ENCODE measurements at places on chromosomes 3 and 15. TPM values are rescaled to one million over a fixed set of nuclear protein-coding genes. Genes with fewer than 3 reads are reported as not detected.

DNA sequence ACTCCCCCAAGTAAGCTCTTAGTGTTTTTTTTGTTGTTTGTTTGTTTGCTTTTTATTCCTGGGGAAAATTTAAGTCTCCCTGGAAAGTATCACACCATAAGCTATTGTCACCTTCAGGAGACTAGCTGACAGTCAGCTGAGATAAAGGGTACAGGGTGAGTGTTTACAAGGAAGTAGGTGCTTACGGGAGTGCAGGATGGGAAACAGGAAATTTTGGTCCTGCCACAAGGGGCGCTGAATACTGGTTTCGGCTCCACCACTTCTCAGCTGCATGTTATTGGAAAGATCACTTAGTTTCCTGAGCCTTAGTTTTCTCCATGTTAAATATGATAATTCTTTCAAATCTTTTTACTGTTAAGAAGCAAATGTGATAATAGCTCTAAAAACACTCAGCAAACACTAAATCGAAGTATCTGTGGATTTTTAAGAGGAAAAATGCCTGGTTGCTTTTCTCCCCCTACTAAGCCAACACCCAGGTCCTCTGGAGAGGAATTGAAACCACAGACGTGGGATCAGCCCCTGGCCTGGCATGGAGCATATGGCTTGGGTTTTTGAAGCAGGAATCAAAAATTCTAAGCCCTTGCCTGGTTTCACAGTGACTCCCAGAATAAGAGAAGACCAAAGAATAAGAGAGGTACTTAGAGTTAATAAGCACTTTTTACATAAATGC, 90.7 kb downstream of the SCN11A start:
- no peaks in the 10 kb centered on the region for H3K4me1 ChIP-seq
- no peak overlapping the region for H3K27ac ChIP-seq
- DNase-seq, result no peak
- no peaks in the 10 kb centered on the region for H3K36me3 ChIP-seq
- H3K4me3 ChIP-seq, result no peak overlapping the region
- no peaks in the 10 kb centered on the region for H3K27me3 ChIP-seq

The NANOGP8 gene
- 0.44 TPM for total RNA-seq

DNA sequence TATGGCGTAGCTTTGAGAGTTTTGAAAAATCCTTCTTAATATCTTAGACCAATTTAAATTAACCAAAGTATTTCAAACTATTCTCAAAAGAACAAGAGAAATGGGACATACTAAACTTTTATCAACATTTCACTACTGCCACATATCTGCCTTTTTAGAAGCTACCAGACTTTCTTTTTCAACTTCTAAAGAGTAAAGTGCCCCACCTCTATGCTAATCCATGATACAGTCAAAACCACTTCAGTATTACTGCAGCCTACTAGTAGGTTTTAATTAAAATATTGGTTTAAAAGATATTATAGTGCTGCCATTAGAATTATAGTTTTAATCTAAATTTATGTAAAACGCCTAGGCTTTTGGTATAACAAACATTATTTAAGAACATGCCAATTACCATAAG, 15.1 kb downstream of the HERC1 start:
- H3K36me3 ChIP-seq, result no peaks in the 10 kb centered on the region
- DNase-seq, result no peak
- H3K4me3 ChIP-seq, result no peak overlapping the region
- no peak overlapping the region for H3K27ac ChIP-seq
- no peaks in the 10 kb centered on the region for H3K27me3 ChIP-seq
- peaks cover 57% of the 10 kb centered on the region for H3K4me1 ChIP-seq

GRCh38 chr15:64162478-64162868, 349 bp downstream of the PPIB start:
- DNase-seq, result no peak
- peak overlapping the region; percentile 82 for H3K4me3 ChIP-seq
- peak overlapping the region; percentile 95 for H3K27ac ChIP-seq
- no peaks in the 10 kb centered on the region for H3K27me3 ChIP-seq
- H3K36me3 ChIP-seq, result peaks cover 43% of the 10 kb centered on the region

The KBTBD13 gene
- 4.6 TPM for total RNA-seq

DNA sequence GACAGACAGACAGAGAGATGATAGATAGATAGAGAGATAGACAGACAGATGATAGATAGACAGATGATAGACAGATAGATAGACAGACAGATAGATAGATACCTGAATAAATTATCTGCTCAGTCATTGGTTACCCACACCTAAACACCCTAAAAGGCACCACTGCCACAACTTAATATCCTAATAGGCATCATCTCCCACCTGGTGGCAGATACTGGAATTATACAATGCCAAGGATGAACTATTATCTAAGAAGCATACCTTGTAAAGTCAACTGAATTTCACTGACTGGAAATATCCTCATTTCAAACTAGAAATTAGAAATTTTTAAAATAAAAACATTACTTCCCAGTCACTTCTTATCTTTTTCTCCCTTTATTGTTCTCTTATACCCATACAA, 19.4 kb upstream of the ATP8B4 start:
- no peaks in the 10 kb centered on the region for H3K27me3 ChIP-seq
- DNase-seq, result no peak
- no peak overlapping the region for H3K4me3 ChIP-seq
- H3K27ac ChIP-seq, result no peak overlapping the region
- H3K4me1 ChIP-seq, result no peaks in the 10 kb centered on the region
- H3K36me3 ChIP-seq, result no peaks in the 10 kb centered on the region

DNA sequence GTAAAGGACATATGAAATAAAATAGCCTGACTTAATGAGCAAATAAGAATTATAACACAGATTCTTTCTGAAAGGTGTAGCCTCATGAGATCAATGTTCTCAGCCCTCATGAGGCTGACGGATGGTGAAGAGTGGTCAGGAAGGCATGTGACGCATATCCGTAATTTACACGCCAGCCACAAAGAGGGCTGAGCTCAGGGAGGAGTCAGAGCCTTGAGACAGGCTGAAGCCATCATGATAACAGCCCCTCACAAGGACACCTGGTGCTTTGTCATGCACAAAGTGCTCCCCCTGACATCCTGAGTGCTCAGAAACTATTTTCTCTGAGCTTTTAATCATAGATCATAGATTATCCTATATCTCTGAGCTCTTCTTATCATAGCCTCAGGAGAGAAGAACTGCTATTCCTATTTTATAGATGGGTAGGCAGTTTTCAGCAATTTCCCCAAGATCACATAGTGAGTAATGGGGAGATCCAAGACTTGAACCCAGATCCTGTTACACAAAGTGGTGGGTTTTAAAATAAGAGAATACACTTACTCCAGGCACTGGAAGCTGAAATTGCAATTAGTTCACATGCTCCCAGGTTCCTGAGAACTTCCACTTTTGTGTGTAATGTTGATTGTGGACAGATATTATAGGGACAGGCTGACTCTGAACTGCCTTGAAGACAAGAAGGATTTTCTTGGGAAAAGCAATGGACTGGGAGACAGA, 267.1 kb downstream of the RPLP1 start:
- no peaks in the 10 kb centered on the region for H3K4me1 ChIP-seq
- no peak for DNase-seq
- H3K4me3 ChIP-seq, result no peak overlapping the region
- peaks cover 4% of the 10 kb centered on the region for H3K27me3 ChIP-seq

The EXD1 gene
- not detected for total RNA-seq

GRCh38 chr3:150091626-150092025, 120.9 kb upstream of the PFN2 start:
- no peak overlapping the region for H3K4me3 ChIP-seq
- H3K36me3 ChIP-seq, result no peaks in the 10 kb centered on the region
- no peak overlapping the region for H3K27ac ChIP-seq
- H3K4me1 ChIP-seq, result no peaks in the 10 kb centered on the region
- no peaks in the 10 kb centered on the region for H3K27me3 ChIP-seq

GRCh38 chr15:70314018-70314354, 216.3 kb upstream of the TLE3 start:
- DNase-seq, result no peak
- H3K27me3 ChIP-seq, result peaks cover 37% of the 10 kb centered on the region
- no peaks in the 10 kb centered on the region for H3K4me1 ChIP-seq

The CHRNB4 gene
- not detected for total RNA-seq

The ZNF621 gene
- total RNA-seq, result 11.1 TPM

- no peaks in the 10 kb centered on the region for H3K4me1 ChIP-seq
- DNase-seq, result peak; percentile 21
- H3K27me3 ChIP-seq, result peaks cover 7% of the 10 kb centered on the region
- H3K27ac ChIP-seq, result no peak overlapping the region
Observed at GRCh38 chr15:69997813-69998212, 99.9 kb downstream of the TLE3 start.

- H3K4me3 ChIP-seq, result no peak overlapping the region
- no peaks in the 10 kb centered on the region for H3K36me3 ChIP-seq
- H3K4me1 ChIP-seq, result no peaks in the 10 kb centered on the region
- H3K27me3 ChIP-seq, result peaks cover 45% of the 10 kb centered on the region
- DNase-seq, result no peak
- H3K27ac ChIP-seq, result no peak overlapping the region
Observed at GRCh38 chr15:33678602-33679001, 289.7 kb upstream of the CHRM5 start.

DNA sequence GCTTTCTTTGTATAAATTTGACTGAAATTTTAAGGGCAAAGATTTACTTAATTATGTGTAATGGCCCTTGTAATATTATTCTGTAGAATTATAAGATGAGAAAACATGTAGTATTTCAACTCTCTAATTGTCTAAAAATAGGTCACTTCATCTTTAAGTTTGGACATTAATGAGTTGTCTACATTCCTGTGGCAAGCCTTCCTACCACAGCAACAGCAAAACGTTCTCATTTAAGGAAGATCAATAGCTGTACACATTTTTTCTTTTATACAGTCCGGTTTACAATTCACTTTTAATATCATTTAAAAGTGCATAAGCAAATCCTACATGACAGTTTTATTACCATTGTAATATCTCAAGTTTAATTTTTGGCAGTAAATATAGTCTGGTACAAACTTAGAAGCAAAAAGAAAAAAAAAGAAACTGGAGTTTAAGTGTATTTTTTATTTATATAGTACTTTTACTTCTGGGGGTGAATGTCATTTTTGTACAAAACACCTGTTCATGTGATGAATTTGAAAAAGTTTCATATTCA, 501.8 kb downstream of the ZPLD1 start:
- DNase-seq, result no peak
- H3K4me1 ChIP-seq, result no peaks in the 10 kb centered on the region

- H3K4me1 ChIP-seq, result peaks cover 5% of the 10 kb centered on the region
- no peaks in the 10 kb centered on the region for H3K27me3 ChIP-seq
- no peaks in the 10 kb centered on the region for H3K36me3 ChIP-seq
- no peak overlapping the region for H3K27ac ChIP-seq
Observed at GRCh38 chr15:100737214-100737613, 134.8 kb downstream of the ASB7 start.

The POC1A gene
- total RNA-seq, result 0.97 TPM

DNA sequence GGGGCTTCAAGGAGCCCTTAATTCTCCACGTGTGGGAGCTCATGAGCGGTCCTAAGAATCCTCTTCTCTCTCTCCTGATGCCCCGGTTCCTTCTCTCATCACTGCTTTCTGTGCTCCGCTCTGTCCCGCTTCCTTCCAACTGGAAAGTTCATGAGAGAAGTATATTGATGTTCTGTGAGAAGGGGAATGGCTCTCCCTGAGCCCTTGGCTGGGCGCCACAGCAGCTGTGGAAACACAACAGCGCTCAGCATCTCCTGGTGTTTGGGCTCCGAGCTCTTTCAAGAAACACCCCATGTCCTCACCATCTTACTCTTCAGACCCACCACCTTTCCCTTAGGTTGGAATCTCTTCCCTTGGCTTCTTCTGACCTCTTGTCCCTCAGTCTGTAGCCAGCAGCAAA, 161.7 kb downstream of the VGLL4 start:
- H3K4me3 ChIP-seq, result no peak overlapping the region
- no peaks in the 10 kb centered on the region for H3K27me3 ChIP-seq
- peaks cover 41% of the 10 kb centered on the region for H3K4me1 ChIP-seq
- peak; percentile 82 for DNase-seq
- H3K36me3 ChIP-seq, result no peaks in the 10 kb centered on the region

The HIGD2B gene
- not detected for total RNA-seq

The GPR27 gene
- total RNA-seq, result 0.95 TPM

- H3K4me3 ChIP-seq, result no peak overlapping the region
- no peaks in the 10 kb centered on the region for H3K27me3 ChIP-seq
- no peaks in the 10 kb centered on the region for H3K36me3 ChIP-seq
- peaks cover 24% of the 10 kb centered on the region for H3K4me1 ChIP-seq
- no peak overlapping the region for H3K27ac ChIP-seq
Observed at GRCh38 chr3:197203714-197204146, 94.7 kb downstream of the DLG1 start.

DNA sequence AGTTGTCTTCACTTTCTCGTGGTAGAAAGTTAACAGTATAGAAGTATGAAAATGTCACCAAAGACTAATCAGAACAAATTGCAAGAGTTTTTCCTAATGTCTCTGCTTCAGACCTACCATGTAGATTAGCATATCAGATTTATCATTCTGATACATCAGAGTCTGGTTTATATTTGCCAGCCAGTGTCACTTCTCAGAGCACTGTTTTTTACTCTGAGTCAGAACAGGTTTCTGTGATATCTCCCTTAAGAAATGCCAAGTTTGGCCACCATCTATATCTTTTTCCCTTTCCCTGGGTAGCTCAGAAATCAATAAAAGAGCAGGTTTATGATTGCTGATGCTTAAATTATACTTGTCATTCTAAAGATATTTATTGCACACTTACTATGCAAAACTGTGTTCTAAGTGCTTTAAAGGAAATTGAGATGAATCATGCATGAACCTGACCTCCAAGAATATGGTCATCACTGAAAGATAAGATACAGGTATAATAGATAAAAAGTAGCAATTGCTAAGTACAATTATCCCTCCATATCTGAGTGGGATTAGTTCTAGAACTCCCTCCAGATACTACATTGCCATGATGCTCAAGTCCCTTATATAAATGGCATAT, 672.7 kb upstream of the NAALADL2 start:
- H3K27me3 ChIP-seq, result no peaks in the 10 kb centered on the region
- no peak for DNase-seq
- no peak overlapping the region for H3K4me3 ChIP-seq
- no peaks in the 10 kb centered on the region for H3K4me1 ChIP-seq
- H3K27ac ChIP-seq, result no peak overlapping the region
- no peaks in the 10 kb centered on the region for H3K36me3 ChIP-seq

GRCh38 chr3:192433704-192434103, 293.6 kb downstream of the FGF12 start:
- H3K4me1 ChIP-seq, result no peaks in the 10 kb centered on the region
- DNase-seq, result no peak
- no peaks in the 10 kb centered on the region for H3K27me3 ChIP-seq
- H3K36me3 ChIP-seq, result no peaks in the 10 kb centered on the region
- H3K4me3 ChIP-seq, result no peak overlapping the region

GRCh38 chr3:99716463-99716995, 78.1 kb downstream of the COL8A1 start:
- H3K4me3 ChIP-seq, result no peak overlapping the region
- DNase-seq, result no peak
- no peaks in the 10 kb centered on the region for H3K27me3 ChIP-seq
- no peaks in the 10 kb centered on the region for H3K36me3 ChIP-seq

DNA sequence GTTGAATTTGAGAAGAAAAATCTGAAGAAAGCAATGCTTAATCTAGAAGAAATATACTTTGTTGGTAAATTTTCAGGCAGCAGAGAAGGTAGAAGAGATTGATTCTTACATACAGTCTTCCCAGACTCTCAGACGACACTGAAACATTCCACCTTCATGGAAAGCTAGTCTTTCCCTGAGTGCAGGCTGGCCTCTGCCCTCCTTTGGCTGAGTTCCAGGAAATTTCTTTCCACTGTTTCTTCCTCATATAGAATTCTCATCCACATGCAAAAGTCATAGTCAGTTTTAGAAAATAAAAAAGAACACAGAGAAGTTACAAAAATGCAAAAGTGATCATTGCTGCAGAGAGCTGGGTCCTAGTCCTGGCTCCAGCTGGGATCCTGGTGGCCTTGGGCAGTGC, 142.5 kb upstream of the PRR23C start:
- H3K4me3 ChIP-seq, result no peak overlapping the region
- no peaks in the 10 kb centered on the region for H3K36me3 ChIP-seq
- H3K27me3 ChIP-seq, result no peaks in the 10 kb centered on the region
- no peak overlapping the region for H3K27ac ChIP-seq
